ENCODE measurements at places on chromosomes 7 and 10.
A peak's percentile ranks its signal among the peaks of the same experiment; 100 is the strongest.

DNA sequence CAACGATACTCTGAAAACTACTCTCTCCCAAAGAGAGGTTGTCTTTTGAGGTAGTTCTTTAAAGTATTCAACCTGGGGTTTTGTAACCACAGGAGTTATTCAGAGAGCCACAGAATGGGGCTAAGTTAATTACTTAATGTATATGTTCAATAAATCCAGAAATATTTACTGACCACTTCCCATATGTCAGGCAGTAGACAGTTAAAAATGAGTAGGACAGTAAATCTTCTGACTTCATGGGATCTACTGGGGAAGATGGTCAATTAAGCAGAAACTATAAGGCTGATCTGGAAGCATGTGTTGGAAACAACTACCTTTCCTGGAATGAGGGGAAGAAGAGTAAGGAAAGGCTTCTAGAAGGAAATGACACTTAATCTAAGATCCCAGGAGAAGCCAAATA is 167.7 kb downstream of the MAGI2 start:
- no peak for DNase-seq

GRCh38 chr7:91083855-91084644 is 180.2 kb upstream of the FZD1 start:
- no peak for DNase-seq

DNA sequence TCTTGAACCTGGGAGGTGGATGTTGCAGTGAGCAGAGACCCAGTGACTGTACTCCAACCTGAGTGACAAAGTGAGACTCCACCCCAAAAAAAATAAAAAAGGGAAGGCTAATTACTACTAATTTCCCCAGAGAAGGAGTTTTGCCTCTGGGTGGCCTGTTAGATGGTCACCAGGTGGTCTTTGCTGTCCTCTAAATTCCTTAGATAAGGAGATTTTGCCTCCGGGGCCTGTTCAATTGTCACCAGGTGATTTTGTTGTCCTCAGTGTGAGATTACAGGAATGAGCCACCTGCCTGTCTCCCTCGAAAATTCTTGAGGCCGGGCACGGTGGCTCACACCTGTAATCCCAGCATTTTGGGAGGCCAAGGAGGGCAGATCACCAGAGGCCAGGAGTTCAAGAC is 24.4 kb upstream of the ZMIZ2 start:
- DNase-seq = no peak

DNA sequence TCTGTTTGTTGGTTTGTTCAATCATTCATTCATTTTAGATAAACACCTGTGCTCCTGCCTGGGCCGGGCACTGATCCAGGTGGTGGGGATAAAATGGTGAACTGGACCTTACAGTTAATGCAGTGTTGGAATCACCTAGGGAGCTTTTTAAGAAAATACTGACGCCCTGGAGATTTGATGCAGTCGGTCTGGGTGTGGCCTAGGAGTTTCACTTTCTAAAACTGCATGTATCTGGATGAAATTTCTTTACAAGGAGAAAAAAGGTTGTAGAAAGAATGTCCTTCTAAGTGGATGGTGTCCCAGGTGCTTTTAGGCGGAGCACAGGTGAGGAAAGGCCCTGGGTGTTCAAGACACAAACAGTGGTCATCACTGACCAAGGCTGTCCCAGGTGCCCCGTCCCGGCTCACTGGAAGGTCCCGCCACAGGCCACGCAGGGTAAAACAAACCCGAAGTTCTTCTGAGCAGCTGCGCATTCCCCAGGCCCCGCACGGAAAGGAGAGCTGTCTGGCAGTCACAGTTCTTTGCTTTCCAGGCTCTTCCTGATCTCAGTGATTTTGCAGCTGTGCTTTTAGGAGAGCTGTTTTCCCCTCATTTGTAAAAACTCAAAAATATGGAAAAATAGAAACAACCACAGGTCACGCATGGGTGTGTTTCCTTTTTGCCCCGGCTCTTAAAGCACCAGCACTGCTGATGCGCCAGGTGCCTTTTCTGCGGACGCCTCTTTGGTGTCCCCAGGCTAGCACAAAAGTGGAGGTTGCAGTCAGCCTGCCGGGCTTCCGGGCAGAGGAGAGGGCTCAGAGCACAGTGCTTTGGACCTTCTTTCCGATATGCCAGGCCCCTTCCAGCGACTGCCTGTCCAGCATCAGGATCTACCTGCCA is 161.9 kb downstream of the GRK5 start:
- no peak for DNase-seq

GRCh38 chr7:21828841-21829240 is 116.9 kb downstream of the CDCA7L start:
- DNase-seq = no peak

GRCh38 chr7:124152859-124153692 is 120.2 kb upstream of the TMEM229A start:
- DNase-seq = no peak

DNA sequence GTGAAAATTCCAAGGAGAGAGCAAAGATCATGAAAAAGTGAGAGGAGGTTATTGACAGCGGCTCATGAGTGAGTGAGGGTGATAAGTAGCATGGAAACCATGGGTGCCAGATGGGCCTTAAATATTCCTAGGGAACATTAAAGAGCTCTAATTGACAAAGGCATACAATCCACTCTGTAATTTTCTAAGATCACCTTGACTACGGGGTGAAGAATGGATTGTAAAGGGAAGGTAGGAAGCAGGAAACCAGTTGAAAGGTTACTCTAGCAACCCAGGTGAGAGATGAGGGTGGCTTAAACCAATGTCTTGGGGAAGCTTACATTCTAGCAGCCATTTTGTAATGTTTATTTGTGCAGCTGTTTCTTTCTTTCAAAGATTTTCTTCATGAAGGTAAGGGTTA is 75.7 kb downstream of the RSU1 start:
- no peak for DNase-seq

DNA sequence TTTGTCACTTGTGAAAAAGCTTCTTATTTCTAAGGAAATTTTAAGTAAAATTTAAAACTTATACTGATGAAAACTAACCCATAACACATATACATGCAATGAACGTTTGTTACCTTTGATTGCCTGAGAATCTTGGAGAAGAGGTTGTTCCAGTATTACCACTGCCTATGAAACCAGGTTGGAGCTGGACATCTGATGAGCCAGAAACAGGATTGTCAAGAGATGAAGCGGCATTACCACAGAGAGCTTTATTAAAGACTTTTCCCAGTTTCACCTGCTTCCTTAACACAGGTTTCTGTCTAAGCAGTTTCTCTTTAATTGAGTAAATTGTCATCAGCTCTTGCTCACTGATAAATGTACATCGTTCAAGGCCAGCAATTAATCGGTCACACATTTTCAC is 9.0 kb upstream of the KIF20B start:
- DNase-seq = no peak

GRCh38 chr7:156777364-156778069 is 115.5 kb downstream of the LMBR1 start:
- DNase-seq = no peak

DNA sequence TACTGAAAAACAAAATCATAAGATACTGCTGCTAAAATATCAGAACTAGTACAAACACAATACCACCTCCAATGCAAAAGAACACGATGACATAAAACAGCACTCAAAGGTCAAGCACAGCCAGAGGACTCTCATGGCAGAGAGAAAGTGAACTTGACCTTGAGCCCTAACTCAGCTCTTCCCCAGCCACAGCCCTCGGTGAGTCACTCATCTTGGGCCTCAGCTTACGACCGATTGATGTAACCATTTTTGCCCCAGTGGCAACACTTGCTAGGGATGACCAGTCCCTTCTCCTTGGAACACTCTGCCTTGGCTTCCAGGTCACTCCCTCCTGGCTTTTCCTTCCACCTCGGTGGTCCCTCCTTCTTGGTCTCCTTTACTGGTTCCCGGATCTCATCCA is 77.8 kb downstream of the JAZF1 start:
- no peak for DNase-seq

GRCh38 chr7:95501261-95501832 is 15.6 kb downstream of the ASB4 start:
- no peak for DNase-seq

DNA sequence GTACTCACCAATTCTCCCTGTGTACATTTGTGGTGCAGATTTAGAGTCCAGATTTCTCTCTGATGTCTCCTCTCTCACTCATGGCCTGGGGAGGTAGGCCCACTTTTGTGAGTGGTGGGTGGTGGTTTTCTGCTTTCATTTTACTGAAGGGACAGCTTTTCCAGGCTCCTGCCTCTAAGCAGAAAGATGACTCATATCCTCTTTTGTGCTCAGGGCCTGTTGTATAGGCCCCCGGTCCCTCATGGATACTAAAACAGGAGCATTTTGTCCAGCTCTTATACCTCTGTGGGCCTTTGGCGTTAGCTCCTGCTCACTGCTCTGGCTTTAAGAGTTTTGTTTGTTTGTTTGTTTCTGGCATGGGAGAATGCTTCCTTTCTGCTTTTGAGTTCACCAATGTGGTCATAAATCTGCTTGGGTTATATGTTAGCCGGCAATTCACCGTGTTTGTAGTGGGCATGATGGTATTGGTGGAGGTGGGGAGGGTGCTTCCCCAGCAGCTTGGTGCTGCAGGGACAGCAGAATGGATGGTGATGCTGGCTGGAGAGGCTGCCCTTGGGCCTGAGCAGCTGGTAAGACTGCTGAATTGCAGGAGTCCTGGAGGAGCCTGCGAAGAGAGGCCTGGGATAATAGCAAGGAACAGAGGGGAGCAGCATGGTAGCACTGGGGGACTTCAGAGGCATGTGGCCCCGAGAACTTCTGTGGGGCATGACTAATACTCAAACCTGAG is 468.7 kb downstream of the RPS24 start:
- DNase-seq = no peak

- peak; percentile 36 for DNase-seq
Observed at GRCh38 chr7:151409667-151410404, at the start of gene WDR86. Gene WDR86 (minus strand): TSS chr7:151410038. CDS start chr7:151409589, 449 bp downstream.

Data from activated CD8-positive, alpha-beta memory T cell treated with anti-CD3 and anti-CD28 coated beads, Interleukin-2, amount 50 U/mL, for 4 hours (primary cell).